ENCODE measurements at places on chromosomes 5 and 9.

- DNase-seq: peak; percentile 98
Observed at GRCh38 chr5:72121052-72121779, 13.9 kb downstream of the MAP1B start.

DNA sequence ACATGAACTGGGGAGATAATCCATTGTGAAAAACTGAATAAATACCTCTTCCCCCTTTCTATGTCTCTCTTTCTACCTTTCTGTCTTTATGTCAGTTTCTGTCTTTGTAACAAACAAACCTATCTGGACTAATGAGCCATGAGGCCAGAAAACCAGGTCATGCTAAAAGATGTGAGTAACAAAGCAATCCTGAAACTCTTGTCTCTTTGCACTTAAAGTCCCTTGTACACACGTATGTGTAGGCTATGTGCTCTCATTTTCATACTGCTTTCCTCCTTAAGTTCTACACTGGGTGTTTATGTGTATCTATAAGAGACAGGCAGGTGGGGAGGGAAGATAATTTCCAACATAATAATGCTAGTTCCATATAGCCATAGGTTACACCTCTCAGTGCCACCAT is 123.8 kb upstream of the PTGER4 start:
- no peak for DNase-seq

DNA sequence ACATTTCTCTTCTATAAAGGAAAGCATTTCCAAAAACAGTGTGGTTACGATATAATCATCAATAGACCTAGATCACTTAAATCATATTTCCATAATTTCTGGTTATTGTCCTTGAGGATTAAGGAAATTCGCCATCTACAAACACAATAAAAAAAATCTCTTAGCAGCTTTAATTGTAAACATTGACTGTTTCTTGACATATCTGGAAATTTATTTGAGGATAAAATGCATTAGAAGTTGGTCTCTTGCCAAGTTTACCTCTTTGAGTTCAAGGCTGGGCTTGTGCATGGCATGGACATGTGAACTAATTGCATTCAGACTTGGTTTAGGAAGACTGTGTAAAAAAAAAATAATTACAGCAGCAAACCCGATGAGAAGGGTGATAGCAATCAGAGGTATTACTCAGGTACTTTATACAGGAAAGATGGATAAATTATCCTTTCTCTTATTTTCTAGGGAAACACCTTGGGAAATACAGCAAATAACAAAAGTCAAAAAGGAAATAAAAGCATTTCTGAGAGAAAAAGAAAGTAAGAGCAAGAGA is 237.9 kb downstream of the SLF1 start:
- DNase-seq: peak; percentile 98

DNA sequence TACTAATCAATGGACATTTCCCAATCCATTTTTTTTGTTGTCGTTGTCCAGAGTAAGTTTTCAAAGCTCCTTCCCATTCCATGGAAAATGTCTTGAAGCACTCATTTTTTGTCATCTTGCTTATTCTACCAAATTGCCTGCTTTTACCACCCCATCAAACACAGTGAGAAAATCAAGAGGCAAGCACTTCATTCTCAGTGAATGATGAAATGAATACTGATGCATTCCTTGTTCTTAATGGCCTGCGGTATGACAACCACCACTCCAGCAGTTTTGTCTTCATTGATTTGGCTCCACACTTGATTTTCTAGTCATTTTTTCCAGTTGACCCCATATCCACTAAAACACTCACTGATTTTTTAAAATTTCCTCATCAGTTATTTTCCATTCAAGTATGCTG is 193.5 kb upstream of the ANKH start:
- DNase-seq: no peak

DNA sequence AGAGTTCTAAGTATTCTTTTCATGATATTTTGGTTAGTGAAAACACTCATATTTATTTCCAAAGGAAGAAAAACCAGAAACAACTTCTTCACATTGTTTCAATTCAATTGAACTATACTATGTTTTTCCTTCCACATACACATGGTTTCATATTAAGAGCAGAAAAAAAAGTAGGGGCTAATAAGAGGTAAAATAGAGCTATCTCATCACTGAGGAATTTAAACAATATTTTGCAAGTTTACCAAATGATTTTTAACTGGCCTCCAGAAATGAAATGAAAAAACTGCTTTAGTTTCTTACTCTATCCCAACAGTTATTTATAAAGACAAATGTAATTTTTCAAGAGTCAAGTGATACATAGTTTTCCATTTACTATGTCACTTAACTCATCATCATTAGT is 233.5 kb downstream of the RFX3 start:
- DNase-seq: no peak

DNA sequence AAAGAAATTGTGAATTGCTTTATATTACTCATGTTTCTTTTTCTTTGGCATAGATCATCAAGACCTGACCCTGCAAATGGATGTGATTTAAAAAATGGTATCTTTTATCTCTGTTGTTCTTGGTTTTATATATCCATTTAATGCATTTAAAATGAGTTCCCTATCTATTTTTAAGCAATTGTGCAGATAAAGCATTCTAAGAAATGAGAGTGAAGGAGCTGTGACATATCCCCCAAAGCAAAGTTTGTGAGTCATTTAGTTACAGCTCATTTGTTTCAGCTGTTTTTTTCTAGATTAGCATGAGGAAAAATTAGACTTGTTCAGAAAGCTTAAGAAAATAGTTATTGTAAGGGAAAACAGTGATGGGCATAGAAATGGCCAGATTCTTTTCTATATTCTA is 7.6 kb upstream of the ELOVL7 start:
- DNase-seq: no peak

- DNase-seq: no peak
Observed at GRCh38 chr9:99753436-99753835, 68.2 kb upstream of the NR4A3 start.

DNA sequence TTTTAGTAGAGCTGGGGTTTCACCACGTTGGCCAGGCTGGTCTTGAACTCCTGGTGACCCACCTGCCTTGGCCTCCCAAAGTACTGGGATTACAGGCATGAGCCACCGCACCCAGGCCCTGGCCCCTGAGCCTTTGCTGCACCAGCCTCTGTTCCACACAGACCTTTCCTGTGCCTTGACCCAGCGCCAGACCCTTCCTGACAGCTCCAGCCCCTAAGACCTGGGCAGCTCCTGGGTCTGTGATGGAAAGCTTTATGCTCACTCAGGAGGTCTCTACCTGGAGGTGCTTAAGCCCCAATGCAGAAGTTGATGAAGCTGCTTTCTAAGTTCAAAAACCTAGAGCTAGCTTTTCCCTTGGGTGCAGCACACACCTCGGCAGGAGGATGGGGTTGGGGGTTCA is 58.8 kb upstream of the NEK6 start:
- no peak for DNase-seq

- peak; percentile 90 for DNase-seq
Observed at GRCh38 chr9:124660341-124660801, 110.7 kb downstream of the NR6A1 start.

- peak; percentile 42 for DNase-seq
Observed at GRCh38 chr5:1667648-1668140, 131.9 kb downstream of the MRPL36 start.

- DNase-seq: no peak
Observed at GRCh38 chr5:864492-865167, 13.8 kb upstream of the ZDHHC11 start.

- DNase-seq: no peak
Observed at GRCh38 chr9:93702261-93702660, 125.9 kb downstream of the PHF2 start.

- DNase-seq: no peak
Observed at GRCh38 chr5:109390188-109390587, 19.6 kb downstream of the PJA2 start.

GRCh38 chr9:91214086-91214485 is 147.6 kb downstream of the AUH start:
- DNase-seq: no peak

DNA sequence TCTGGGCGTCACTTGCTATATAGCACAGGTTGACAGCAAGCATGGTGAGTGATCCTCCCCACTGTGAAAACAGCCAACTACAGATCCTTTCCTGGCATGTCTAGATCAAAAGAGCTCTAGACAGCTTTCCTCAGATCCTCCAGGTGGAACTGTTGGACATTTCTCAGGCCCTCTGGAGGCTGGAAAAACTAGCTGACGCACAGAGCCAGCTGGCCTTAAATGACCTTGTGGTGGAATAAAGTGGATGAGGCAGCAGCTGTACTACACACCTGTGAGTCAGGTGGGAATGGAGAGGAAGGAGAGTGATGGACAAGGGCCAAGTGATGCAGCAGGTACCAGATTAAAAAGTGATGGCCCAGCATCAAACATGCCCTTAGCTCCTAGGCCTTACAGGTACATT is 172.7 kb downstream of the TRIM32 start:
- peak; percentile 84 for DNase-seq

GRCh38 chr5:79772651-79773050 is 83.0 kb downstream of the CMYA5 start:
- DNase-seq: no peak

- DNase-seq: peak; percentile 48
Observed at GRCh38 chr9:107425101-107426025, 64.2 kb downstream of the KLF4 start.

DNA sequence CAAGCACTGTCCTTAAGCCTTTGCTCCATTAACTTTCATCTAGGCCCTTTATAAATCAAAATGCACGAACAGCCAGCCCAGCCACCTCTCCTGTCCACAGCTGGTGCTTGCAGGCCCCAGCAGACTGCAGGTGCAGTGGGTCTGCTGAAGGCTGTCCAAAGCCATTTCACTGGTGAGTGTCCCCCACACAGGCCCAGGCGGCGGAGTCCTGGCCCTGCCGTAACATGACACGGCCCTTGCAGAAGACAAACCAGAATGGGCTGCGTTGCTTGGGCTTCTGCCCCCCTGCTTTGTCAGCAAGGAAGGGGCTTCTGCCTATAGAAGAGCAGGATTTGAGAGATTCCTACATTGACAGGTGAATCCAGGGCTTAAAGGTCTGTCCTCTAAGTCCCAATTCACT is 188.6 kb downstream of the NR3C1 start:
- DNase-seq: no peak

DNA sequence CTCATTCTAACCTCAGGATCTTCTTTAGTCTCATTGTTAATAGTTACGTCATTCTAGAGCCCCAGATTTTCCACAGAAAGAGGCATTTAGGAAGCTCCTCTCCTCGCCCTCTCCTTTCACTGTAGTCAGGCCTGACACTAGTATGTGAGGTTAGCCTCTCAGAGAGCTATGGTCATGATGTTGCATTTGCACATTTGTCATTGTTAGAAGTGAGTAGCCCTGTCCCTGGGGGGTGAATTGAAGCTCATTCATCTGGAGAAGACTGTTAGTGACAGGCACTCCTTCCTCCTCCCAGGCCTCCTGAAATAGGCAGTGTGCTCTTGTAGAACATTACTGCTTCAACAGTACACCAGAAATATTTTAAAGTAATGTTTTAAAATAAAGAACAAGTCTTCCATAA is 26.6 kb upstream of the LRRTM2 start:
- DNase-seq: peak; percentile 62

GRCh38 chr9:78921341-78921740 is 624.4 kb downstream of the PSAT1 start:
- DNase-seq: no peak

Measured in NCI-H69 (cell line).